GM23338 (cell line): ENCODE measurements at places on chromosomes 3 and 15. TPM values are rescaled to one million over a fixed set of nuclear protein-coding genes. Genes with fewer than 3 reads are reported as not detected.

Gene ACTC1
- total RNA-seq: 18.6 and 26.2 TPM in 2 replicates

Gene TRIM42
- total RNA-seq: not detected in 2 replicates

Gene XCR1
- not detected in 2 replicates for total RNA-seq

Gene TM4SF4
- not detected in 2 replicates for total RNA-seq

Gene CHST2
- total RNA-seq: 23.5 and 28.3 TPM in 2 replicates

Gene STRC
- total RNA-seq: 0.19 and 0.45 TPM in 2 replicates

Gene SPATA16
- not detected in 2 replicates for total RNA-seq

Gene TP63
- total RNA-seq: not detected in 2 replicates

Gene ZNF445
- total RNA-seq: 16.5 and 16.6 TPM in 2 replicates

Gene TIMP4
- total RNA-seq: 11.1 and 16.1 TPM in 2 replicates

Gene HHLA2
- total RNA-seq: not detected in 2 replicates

- H3K36me3 ChIP-seq: no peaks in the 10 kb centered on the region
- no peak for DNase-seq
- H3K4me1 ChIP-seq: no peaks in the 10 kb centered on the region
- no peak overlapping the region for H3K4me3 ChIP-seq
- no peaks in the 10 kb centered on the region for H3K27me3 ChIP-seq
- H3K27ac ChIP-seq: no peak overlapping the region
Observed at GRCh38 chr15:59976480-59977271, 27.4 kb upstream of the FOXB1 start.

DNA sequence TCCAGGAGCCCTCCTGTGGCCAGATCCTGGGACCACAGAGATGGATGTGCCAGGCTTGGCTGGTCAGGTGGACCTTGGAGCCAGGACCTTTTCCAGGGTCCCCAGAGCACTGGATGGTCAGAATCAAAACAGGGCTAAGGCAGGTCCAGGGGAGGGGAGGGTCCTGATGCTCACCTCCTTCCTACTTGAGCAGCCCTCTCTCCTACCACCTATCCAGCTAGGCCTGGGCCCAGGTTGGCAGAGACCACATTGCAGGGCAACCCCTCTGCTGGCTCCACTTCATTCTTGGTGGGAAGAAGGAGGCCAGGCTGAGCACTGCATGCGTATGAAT lies 28.5 kb upstream of the SFMBT1 start:
- H3K4me1 ChIP-seq: peaks cover 7% of the 10 kb centered on the region
- DNase-seq: no peak
- no peaks in the 10 kb centered on the region for H3K27me3 ChIP-seq
- no peaks in the 10 kb centered on the region for H3K36me3 ChIP-seq

GRCh38 chr3:46932455-46933225 lies 43.9 kb downstream of the CCDC12 start:
- H3K27me3 ChIP-seq: no peaks in the 10 kb centered on the region
- H3K27ac ChIP-seq: no peak overlapping the region
- no peaks in the 10 kb centered on the region; the same call in 1 of the 2 replicates for H3K36me3 ChIP-seq
- no peak for DNase-seq
- H3K4me1 ChIP-seq: peaks cover 12% of the 10 kb centered on the region; the same call in 1 of the 2 replicates

- DNase-seq: no peak
- no peak overlapping the region for H3K4me3 ChIP-seq
- no peak overlapping the region for H3K27ac ChIP-seq
Observed at GRCh38 chr3:73604451-73604850, 20.3 kb downstream of the PDZRN3 start.

GRCh38 chr15:101200181-101200580 lies 51.7 kb downstream of the CHSY1 start:
- H3K27ac ChIP-seq: peak overlapping the region; percentile 56
- no peak overlapping the region for H3K4me3 ChIP-seq
- DNase-seq: no peak
- H3K27me3 ChIP-seq: no peaks in the 10 kb centered on the region
- H3K36me3 ChIP-seq: no peaks in the 10 kb centered on the region

GRCh38 chr3:141401573-141402475 lies 33.5 kb downstream of the ZBTB38 start:
- peak overlapping the region; percentile 78 for H3K4me3 ChIP-seq
- no peak overlapping the region for H3K27ac ChIP-seq
- peaks cover 31% of the 10 kb centered on the region for H3K4me1 ChIP-seq
- H3K27me3 ChIP-seq: peaks cover 13% of the 10 kb centered on the region

- peaks cover 18% of the 10 kb centered on the region for H3K4me1 ChIP-seq
- no peak overlapping the region for H3K27ac ChIP-seq
- no peak overlapping the region for H3K4me3 ChIP-seq
- no peaks in the 10 kb centered on the region for H3K36me3 ChIP-seq
Observed at GRCh38 chr3:56048331-56048730, 419.9 kb downstream of the ERC2 start.

GRCh38 chr3:112785321-112786001 lies 61.2 kb downstream of the CD200R1L start:
- H3K27me3 ChIP-seq: no peaks in the 10 kb centered on the region
- H3K27ac ChIP-seq: no peak overlapping the region
- no peaks in the 10 kb centered on the region for H3K36me3 ChIP-seq
- no peak overlapping the region for H3K4me3 ChIP-seq
- H3K4me1 ChIP-seq: no peaks in the 10 kb centered on the region

GRCh38 chr3:61589856-61590255 lies 28.5 kb downstream of the PTPRG start:
- H3K27ac ChIP-seq: no peak overlapping the region
- H3K4me1 ChIP-seq: peaks cover 41% of the 10 kb centered on the region

GRCh38 chr3:157282261-157283191 lies 122.6 kb upstream of the CCNL1 start:
- H3K27me3 ChIP-seq: no peaks in the 10 kb centered on the region
- DNase-seq: no peak
- no peaks in the 10 kb centered on the region for H3K36me3 ChIP-seq
- no peak overlapping the region for H3K27ac ChIP-seq
- H3K4me1 ChIP-seq: no peaks in the 10 kb centered on the region
- H3K4me3 ChIP-seq: no peak overlapping the region

DNA sequence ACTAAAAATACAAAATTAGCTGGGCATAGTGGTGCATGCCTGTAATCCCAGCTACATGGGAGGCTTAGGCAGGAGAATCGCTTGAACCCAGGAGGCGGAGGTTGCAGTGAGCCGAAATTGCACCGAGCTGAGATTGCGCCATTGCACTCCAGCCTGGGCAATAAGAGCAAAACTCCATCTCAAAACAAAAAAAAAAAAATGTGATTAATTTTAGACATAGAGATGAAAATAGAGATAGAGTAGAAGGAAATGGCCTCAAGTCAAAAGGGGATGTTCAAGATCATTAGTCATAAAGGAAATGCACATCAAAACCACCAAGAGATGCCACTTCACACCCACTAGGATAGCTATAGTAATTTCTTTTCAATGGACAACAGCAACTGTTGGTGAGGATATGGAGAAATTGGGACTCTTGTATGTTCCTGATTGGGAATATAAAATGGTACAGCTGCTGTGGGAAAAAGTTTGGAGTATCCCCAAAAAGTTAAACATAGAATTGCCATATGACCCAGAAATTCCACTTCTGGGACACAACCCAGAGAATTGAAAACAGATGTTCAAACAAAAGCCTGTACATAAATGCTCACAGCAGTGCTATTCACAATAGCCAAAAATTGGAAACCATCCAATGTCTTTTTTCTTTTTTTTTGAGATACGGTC lies 55.4 kb downstream of the ABHD2 start:
- no peak for DNase-seq
- no peaks in the 10 kb centered on the region for H3K27me3 ChIP-seq
- H3K36me3 ChIP-seq: no peaks in the 10 kb centered on the region
- H3K4me3 ChIP-seq: no peak overlapping the region
- peaks cover 5% of the 10 kb centered on the region; the same call in 1 of the 2 replicates for H3K4me1 ChIP-seq

- no peak overlapping the region for H3K27ac ChIP-seq
- H3K4me3 ChIP-seq: no peak overlapping the region
- no peak for DNase-seq
- no peaks in the 10 kb centered on the region for H3K4me1 ChIP-seq
Observed at GRCh38 chr15:62647202-62647842, 395.2 kb upstream of the TPM1 start.

DNA sequence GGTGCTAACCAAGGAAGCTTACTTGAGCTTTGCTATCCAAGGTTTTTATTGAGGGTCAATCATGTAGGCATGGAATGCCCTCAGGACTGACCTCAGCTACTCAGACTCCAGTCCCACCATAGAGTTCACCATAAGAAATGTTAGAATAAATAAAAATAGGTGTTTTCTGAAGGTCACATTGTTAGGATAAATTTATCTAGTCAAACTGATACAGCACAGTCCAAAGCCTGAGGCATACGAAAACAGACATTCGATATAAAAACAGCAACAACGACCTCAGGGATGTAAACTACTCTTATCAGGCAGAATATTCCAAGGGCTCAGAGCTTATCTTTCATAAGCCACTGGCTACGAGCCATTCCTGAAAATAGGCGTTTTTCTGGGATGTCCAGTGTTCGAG lies 690.6 kb downstream of the MCTP2 start:
- H3K4me3 ChIP-seq: no peak overlapping the region
- H3K27ac ChIP-seq: no peak overlapping the region
- H3K36me3 ChIP-seq: no peaks in the 10 kb centered on the region
- no peaks in the 10 kb centered on the region for H3K27me3 ChIP-seq
- DNase-seq: no peak

DNA sequence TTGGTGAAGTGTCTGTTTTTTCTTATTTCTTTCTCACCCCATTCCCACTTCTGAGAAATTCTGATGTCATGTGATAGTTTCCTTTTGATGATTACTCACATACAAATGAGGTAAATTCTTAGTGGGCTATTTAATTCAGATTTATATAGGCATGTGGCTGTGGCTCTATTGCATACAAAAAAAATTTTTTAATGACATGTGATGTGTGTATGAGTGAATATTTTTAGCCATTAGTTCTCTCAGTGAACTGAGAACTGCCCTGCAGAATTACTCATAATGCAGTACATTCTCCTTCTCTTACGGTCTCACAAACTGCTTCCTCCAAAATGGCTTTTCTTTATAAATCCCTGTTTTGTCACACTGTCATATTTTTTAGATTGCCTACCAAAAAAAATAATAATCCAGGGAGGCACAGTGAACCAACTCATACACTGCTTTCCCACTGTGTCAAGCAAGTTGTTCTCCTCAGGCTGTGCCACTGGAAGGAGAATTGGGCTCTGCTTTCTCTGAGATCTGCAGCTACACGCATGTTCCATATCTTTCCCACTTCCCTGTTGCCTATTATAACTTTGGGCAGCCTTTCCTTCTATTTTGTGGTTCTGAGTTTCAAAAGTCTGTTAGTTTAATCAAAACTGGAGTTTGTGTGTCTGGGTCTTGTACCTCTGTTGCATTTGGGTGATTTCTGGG lies 415.7 kb upstream of the THBS1 start:
- H3K4me3 ChIP-seq: no peak overlapping the region
- H3K4me1 ChIP-seq: peaks cover 11% of the 10 kb centered on the region; the same call in 1 of the 2 replicates
- no peaks in the 10 kb centered on the region for H3K36me3 ChIP-seq
- no peak for DNase-seq

DNA sequence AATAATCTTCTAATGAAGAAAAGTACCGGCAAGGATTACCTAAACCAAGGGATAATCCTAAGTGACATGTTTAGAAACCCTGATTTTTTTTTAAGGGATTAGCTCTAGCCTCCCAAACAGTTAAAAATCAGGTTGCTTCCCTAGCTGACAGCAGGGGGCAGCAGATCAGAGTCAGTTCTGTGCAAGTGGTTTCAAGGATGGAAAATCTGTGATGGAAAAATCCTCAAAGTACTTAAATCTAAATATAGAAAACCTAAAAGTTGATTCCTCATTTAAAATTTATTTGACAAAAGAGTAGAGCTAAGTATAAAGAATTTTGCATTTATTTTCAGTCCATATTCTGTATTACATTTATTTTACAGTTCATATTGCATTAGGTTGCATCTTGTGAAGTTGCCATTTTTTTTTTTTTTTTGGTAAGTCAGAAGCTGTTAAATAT lies 107.6 kb downstream of the PEX5L start:
- no peak overlapping the region for H3K4me3 ChIP-seq
- H3K27me3 ChIP-seq: no peaks in the 10 kb centered on the region
- H3K36me3 ChIP-seq: no peaks in the 10 kb centered on the region

- peak; percentile 79 for DNase-seq
- no peaks in the 10 kb centered on the region for H3K27me3 ChIP-seq
- no peak overlapping the region for H3K27ac ChIP-seq
- H3K4me1 ChIP-seq: peaks cover 25% of the 10 kb centered on the region
- H3K4me3 ChIP-seq: no peak overlapping the region
Observed at GRCh38 chr3:120506828-120507774, 56.3 kb upstream of the FSTL1 start.

- H3K27me3 ChIP-seq: no peaks in the 10 kb centered on the region
- DNase-seq: no peak
- H3K36me3 ChIP-seq: no peaks in the 10 kb centered on the region
- no peak overlapping the region for H3K4me3 ChIP-seq
Observed at GRCh38 chr3:185502987-185503386, 4.2 kb upstream of the TMEM41A start.

GRCh38 chr15:31302778-31303725 lies 23.6 kb upstream of the KLF13 start:
- no peak overlapping the region for H3K4me3 ChIP-seq
- H3K27ac ChIP-seq: no peak overlapping the region
- H3K4me1 ChIP-seq: peaks cover 49% of the 10 kb centered on the region
- peak; percentile 60 for DNase-seq
- no peaks in the 10 kb centered on the region for H3K27me3 ChIP-seq

DNA sequence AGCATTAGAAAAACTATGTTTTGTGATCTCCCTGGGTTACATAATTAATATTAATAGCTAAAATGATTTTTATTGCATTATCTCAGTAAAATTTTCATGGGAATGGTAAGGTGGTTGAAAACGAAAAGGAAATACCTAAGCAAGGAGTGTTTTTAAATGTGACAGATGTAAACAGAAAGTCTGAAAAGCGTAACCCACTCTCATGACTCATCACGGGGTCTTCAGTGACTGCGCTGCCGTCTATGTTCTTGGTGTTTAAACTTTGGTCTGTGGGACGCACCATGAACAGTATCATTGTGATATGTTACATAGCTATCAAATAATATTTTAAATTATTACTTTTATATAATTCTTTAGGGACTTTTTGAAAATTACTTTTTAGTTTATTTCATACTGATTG lies 19.8 kb downstream of the LRCH3 start:
- H3K27ac ChIP-seq: no peak overlapping the region
- no peaks in the 10 kb centered on the region for H3K27me3 ChIP-seq
- no peaks in the 10 kb centered on the region for H3K36me3 ChIP-seq
- no peak for DNase-seq
- H3K4me1 ChIP-seq: peaks cover 19% of the 10 kb centered on the region

GRCh38 chr3:123719862-123720453 lies 135.1 kb upstream of the HACD2 start:
- no peak overlapping the region for H3K27ac ChIP-seq
- H3K36me3 ChIP-seq: no peaks in the 10 kb centered on the region
- no peak overlapping the region for H3K4me3 ChIP-seq
- H3K4me1 ChIP-seq: no peaks in the 10 kb centered on the region

DNA sequence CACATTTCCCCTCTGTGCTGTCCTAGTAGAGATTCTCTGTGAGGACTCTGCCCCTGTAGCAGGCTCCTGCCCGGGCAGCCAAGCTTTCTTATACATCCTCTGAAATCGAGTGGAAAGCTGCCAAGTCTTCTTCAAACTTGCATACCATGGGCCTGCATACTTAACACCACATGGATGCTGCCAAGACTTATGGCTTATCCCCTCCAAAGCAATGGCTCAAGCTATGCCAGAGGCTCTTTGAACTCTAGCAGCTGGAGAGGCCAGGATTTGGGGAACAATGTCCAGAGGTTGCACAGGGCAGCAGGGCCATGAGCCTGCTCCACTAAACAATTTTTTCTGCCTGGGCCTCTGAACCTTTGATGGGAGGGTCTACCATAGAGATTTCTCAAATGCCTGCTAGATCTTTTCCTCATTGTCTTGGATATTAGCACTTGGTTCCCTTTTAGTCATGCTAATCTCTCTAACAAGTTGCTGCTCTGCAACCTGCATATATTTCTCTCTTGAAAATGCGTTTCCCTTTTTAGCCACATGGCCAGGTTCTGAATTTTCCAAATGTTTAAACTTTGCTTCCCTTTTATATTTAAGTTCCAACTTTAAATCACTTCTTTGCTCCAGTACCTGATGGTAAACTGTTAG lies 6.1 kb upstream of the PLSCR4 start:
- DNase-seq: peak; percentile 77
- peak overlapping the region; percentile 81 for H3K27ac ChIP-seq
- no peak overlapping the region for H3K4me3 ChIP-seq
- peaks cover 7% of the 10 kb centered on the region; the same call in 1 of the 2 replicates for H3K4me1 ChIP-seq
- H3K36me3 ChIP-seq: peaks cover 7% of the 10 kb centered on the region; the same call in 1 of the 2 replicates
